HuH-7 (cell line): ENCODE measurements at places on chromosomes 5 and 9.

DNA sequence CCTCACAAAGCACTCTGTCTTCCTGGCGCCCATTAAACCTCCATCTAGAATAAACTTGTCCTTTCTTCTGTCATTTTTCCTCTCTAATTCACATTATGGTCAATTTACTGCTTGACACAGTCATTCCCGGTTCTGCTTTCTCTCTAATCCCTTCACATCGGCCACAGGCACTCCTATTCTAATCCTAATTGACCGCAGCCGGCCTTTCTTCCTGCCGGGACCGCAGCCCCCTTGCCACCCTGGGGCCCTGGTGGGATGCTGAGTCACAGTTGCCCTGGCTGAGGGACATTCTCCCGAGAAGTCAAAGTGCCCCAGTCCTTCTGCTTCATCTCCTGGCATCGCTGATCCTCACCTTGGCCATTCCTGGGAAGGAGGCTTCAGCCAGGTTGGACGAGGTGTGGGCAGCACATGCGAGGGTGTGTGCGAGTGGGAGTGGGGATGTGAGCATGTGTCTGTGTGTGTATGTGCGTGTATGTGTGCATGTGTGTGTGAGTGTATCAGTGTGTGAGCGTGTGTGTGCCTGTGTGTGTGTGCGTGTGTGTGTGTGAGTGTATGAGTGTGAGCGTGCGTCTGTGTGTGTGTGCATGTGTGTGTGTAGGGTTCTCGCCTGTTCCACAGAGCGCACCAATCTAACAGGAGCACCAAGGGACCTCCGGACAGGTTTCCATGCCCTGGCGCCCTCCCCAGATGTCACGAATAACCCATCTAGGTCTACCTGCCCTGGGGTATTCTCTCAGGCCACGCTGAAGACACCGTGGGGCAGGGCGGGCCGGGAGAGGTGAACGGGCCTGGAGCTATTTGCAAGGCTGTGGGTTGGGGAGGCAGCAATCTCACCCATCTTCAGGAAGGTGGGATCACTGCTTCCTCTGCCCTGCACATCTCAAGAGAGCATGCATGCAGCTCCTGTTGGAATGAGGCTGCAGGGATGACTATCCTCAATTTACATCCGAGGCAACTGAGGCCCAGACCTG, 191.2 kb downstream of the PAX5 start:
- DNase-seq = no peak

DNA sequence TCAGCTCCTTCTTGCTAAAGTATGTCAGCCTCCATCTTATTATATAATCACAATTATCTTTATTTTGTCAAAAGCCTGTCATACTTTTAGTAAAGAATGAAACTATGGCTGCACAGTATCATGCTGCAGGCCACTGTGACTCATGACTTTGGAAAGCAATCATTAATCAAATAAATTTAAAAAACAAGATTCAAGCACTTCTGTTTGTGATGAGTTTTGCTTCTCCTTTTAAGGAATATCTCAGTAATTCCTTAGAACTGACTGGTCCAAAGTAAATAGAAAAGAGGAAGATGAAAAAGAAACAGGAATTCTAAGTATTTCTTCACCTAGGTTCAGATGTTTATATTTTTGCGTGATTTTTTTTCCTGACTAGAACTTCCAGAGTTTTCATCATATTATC, 83.1 kb downstream of the EDIL3 start:
- DNase-seq = no peak

- DNase-seq = no peak
Measured at GRCh38 chr5:121919046-121919445, 42.7 kb upstream of the SRFBP1 start.

DNA sequence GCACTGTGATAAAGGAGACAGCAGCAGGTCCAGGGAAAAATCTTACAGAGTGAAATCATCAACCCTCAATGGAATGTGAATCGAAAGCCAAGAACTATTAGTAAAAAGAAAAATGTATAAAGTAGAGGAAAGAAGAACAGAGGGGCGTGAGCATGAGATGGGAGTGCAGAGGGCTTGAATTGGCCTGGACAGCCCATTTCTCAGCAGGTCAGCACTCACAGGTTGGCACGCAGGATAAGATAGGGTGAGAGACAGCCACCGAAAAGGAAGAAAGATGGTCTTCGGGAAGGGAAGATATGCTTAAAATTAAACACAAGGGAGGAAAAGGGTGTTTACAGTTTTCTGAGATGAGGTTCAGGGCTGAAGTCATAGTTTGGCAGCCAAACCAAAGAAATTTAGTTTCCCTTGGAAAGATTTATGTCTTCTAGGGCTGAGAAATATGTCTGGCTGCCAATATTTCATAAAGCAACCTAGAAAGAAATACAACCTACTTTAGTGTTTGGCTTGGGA, 524.7 kb downstream of the SPATA31D1 start:
- DNase-seq = no peak

- DNase-seq = no peak
Measured at GRCh38 chr9:124352616-124353015, 62.6 kb downstream of the PSMB7 start.

GRCh38 chr5:158202801-158203200, 343.9 kb upstream of the CLINT1 start:
- no peak for DNase-seq

DNA sequence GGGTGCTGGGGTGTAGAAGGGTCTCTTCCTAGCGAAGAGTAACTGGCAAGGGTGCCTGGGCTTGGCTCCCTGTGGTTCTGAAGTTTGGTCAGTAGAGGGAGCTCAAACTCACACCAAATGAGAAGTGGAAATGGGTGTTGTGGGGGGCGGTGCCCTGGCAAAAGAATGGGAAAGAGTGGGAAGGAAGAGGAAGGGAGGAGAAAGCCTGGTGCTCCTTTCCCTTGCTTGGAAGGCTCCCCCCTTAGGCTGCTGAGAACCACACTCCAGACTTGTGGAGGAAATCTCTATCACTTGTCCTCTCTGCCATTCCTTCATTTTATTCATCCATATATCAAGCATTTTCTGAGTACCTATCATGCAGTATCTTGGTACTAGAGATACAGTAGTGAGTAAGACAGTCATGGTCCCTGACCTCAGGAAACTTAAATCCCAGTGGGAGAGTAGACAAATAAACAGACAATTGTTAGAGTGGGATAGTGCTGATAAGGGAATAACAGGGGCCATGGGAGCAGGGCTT, 13.0 kb downstream of the SLC4A9 start:
- peak; percentile 60 for DNase-seq

- DNase-seq = no peak
Measured at GRCh38 chr5:147436596-147436995, 73.3 kb downstream of the DPYSL3 start.

- DNase-seq = no peak
Measured at GRCh38 chr5:172223901-172224873, 30.2 kb downstream of the EFCAB9 start.

- DNase-seq = no peak
Measured at GRCh38 chr5:136006761-136007251, 22.0 kb upstream of the TGFBI start.

GRCh38 chr9:121607434-121608167, 43.8 kb upstream of the DAB2IP start:
- DNase-seq = no peak

DNA sequence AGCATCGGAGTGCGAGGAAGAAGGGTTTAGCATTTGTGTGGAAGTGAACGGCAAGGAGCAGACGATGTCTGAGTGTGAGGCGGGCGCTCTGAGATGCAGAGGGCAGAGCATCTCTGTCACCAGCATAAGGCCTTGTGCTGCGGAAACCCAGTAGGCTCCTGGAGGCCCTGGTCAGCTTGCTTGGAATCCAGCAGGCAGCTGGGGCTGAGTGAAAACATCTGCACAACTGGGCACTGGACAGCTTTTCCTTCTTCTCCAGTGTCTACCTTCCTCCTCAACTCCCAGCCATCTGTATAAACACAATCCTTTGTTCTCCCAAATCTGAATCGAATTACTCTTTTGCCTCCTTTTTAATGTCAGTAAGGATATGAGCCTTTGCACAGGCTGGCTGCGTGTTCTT, 72.1 kb downstream of the C7 start:
- no peak for DNase-seq

DNA sequence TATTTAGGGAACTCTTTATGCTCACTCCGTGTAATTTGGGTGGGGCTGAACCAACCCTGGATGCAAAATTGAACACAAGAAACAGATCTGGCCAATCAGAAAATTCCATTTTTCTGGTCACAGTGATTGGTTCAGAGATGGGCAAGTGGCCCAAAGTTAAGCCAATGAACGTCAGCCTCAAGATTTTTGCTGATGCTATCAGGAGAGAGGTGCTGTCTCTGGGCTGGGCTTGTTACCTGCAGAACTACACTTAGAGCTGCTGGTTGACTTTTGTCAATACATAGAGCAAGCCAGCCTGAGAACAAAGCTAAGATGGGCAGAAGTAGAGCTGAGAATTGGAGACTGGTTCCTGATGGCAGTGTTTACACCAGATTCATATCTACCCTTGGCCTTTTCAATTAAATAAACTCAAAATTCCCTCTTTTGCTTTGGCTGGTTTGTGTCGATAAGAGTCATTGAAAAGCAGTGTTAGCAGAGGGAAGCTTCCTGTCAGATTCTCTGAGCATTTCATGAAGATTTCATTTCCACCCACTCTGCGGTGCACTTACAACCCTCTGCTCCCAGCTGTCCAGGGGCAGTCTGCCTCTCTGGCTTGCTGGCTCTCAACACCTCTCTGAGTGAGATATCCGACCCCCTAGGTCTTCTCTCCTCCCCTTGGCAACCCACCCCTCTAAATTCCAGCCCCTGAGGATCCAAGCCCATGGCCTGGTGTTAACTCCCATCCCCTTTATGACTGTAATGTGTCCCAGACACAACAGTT, 64.5 kb upstream of the PPARGC1B start:
- DNase-seq = no peak

DNA sequence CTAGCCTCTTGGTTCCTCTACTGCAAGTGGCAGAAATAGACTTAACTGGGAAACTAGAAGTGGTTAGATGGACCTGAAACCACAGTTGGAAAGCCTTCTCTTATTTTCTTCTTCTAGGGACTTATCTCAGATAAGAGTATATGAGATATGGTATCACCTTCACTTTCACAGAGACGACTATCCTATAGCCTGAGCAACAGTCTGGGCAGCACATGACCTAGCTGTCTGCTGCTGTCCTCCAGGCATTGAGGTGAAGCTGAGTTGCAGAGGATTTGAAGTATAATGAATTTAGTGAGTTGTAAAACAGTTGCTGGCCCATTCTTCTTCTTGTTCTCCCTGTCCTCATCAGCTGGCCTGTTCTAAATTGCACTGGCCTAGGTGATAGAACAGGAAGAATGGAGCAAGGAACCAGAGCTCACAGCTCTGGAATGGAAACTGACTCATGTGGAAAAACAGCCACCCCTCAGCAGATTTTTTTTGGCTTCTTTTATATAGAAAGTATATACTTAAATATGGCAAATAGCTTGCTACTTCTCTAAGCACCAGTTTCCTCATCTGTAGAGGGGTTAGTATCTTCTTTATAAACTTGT, 27.8 kb downstream of the RECK start:
- no peak for DNase-seq

DNA sequence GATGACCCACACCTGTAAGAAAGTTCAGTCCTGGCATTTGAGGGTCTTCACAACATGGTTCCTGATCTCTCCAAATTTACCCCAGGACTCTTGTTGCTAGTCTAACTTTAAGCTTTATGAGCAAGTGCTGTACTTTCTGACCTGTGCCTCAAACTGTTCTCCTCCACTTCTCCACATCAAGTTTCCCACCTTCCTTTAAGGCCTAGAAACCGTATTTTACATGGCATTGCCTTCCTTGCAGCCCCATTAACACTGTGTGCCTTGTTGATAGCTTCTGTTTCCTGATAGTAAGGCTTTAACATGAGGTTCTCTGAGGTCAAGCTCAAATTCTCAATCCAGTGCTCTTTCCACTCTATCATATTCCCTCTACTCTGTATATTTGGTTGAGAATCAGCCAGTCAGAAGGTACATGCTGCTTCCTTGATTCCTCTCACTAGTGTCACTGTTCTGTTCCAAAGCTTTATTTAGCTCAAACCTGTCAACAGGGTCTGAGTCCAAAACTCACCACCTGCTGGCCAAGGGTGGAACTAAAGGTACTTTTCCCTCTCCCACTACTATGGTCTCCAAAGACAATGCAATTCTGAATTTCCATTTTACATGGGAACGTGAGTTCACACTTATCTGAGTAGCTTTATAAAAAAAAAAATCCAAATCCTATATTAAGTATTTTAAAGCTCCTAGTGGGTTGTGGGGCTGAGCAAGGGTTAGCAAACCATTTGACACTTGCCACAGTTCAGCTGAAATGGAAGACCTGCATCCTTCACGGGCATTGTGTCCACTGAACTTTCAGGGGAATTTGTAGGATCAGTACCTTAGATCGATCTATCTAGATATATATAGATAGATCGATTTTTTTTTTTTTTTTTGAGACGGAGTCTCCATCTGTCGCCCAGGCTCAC, 21.1 kb downstream of the VCP start:
- peak; percentile 59 for DNase-seq

DNA sequence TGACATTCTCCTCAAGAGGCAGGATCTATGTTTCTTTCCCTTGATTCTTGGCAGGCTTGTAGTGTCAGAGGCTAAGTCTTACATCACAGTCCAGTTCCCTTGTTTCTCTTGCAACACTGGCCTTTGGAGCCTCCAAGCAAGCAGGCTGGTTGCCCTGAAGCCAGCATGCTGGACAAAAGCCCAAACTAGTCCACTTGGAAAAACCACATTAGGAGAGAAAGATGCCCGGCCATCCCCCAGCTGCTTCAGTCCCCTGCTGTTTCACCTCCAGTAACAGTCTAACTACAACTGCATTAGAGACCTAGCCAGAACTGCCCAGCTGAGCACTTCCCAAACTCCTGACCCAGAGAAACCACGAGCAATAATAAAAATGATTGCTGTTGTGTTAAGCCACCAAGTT, 87.6 kb downstream of the ADAMTS6 start:
- peak; percentile 19 for DNase-seq

DNA sequence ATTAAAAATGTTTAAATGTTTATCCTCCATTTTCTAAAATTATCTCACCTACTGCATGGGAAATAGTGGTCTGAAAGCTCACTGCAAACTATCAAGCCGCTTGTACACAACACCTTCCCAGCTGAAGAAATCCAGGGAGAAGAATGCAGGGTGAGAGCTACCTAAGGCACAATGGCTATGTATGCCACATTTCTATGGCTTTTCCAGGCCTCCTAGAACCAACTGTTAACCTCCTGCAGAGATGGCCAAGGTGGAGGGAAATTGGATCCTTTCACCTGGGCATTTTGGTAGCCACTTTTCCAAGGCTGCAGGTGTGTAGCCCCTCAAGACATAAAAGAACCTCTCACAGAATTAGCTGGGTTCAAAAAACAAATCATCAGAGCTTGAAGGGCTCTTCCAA, 286.4 kb downstream of the EBF1 start:
- DNase-seq = no peak

DNA sequence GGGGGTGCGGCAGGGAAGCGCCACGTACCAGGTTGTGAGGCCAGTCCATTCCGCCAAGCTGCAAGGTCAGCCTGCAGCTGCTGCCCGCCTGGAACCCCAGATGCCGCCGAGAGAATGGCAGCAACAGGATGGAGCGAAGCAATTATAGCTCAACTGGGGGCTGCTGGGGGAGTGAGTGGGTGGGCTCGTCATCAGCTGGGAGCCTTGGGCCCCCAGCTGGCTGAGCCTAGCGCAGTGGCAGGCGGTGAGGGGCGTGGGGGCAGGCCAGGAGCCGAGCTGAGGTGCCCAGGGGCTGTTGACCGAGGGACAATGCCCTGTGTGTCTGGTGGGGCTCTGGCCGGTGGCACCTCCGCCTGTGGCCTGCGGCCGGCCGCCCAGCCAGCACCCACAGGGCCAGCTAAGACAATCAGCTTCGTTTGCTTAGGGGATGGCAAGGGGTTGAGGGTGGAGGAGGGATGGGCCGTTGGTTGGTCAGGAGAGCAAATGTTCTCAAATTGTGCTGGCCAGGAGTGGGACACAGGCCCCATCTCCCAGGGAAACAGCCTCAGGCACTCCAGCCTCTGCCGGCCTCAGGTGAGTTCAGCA, at the start of gene IL17B:
TSS of gene IL17B (minus strand) at position 116 of the 585 bp plus-strand sequence. CDS start at position 49, 67 bp downstream.
- no peak for DNase-seq
